Retinal pigment epithelial cell (primary cell): ENCODE measurements at places on chromosomes 7 and 10.

GRCh38 chr10:26368463-26368862 is 69.7 kb upstream of the APBB1IP start:
- DNase-seq = no peak

GRCh38 chr10:32379950-32380551 is 33.1 kb upstream of the EPC1 start:
- no peak for DNase-seq

DNA sequence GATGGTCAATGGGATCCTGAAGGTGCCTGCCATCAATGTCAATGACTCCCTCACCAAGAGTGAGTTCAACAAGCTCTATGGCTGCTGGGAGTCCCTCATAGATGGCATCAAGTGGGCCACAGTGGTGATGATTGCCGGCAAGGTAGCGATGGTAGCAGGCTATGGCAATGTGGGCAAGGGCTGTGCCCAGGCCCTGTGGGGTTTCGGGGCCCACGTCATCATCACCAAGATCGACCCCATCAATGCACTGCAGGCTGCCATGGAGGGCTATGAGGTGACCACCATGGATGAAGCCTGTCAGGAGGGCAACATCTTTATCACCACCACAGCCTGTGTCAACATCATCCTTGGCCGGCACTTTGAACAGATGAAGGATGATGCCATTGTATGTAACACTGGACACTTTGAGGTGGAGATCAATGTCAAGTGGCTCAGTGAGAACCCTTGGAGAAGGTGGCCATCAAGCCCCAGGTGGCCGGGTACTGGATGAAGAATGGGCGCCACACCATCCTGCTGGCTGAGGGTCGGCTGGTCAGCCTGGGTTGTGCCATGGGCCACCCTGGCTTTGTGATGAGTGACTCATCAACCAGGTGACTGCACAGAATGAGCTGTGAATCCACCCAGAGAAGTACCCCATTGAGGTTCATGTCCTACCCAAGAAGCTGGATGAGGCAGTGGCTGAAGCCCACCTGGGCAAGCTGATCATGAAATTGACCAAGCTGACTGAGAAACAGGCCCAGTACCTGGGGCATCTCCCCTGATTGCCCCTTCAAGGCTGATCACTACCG is 63.0 kb upstream of the ANTXRL start:
- no peak for DNase-seq

DNA sequence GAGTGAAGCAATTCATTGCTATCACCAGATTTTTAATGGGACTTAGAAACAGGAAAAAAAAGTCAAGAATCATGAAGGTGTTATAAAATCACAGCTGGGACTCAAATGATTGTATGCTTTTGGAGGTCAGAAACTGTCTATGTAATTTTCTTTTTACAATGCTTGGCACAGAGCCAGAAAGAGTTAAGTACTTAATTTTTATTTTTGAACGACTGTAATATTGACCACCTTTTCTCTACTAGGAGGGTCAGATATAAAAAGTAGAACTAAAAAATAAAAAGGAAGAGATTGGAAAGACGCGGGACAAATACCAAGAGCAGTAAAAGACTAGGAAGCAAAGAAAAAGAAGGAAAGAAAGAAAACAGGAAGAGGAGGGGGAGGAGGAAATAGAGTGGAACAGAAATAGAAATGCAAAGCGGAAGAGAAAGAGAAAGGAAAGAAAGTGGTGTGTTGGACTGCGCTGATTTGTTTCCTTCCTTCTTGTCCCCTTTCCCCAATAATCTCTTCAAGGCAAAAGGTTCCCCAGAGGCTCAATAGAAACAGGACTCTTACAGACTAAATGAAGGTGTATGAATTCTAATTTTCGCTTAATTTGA is 23.2 kb upstream of the C1GALT1 start:
- DNase-seq = no peak

DNA sequence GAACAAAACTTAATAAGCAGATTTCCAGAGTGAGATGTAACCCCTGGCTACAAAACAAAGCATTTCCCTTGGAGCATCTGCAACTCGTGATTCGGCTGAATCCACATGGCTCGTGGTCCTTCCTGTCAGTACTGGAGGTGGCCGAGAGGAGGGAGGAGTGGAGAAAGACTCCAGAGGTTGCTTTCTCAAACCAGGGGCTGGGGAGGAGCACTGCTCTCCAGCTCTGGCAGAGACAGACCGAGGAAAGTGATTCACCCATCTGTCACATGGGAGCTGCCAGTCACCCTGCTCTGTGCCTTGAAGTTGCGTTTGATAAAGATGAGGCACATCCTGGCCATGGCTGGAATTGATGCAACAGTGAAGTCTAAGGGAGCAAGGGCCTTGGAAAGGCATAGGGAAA is 72.7 kb downstream of the COL13A1 start:
- no peak for DNase-seq

DNA sequence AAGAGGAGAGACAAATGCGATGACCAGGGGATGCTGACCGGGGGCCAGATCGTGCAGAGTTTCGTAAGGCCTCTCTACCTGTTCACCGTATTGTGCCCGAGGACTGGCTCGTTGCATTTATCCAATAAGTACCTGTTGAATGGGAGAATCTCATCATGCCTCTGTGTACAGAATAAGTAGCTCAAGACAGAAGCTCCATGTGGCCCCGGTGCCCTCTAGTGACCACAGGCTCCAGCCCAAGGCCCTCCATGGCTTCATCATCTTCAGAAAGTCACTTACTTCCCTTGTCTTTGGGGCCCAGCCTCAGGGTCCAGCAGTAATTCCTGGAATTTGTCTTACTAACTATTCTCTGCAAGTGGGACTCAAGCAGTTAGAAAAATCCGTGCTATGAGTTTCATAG is 151.0 kb downstream of the CHN2 start:
- no peak for DNase-seq

DNA sequence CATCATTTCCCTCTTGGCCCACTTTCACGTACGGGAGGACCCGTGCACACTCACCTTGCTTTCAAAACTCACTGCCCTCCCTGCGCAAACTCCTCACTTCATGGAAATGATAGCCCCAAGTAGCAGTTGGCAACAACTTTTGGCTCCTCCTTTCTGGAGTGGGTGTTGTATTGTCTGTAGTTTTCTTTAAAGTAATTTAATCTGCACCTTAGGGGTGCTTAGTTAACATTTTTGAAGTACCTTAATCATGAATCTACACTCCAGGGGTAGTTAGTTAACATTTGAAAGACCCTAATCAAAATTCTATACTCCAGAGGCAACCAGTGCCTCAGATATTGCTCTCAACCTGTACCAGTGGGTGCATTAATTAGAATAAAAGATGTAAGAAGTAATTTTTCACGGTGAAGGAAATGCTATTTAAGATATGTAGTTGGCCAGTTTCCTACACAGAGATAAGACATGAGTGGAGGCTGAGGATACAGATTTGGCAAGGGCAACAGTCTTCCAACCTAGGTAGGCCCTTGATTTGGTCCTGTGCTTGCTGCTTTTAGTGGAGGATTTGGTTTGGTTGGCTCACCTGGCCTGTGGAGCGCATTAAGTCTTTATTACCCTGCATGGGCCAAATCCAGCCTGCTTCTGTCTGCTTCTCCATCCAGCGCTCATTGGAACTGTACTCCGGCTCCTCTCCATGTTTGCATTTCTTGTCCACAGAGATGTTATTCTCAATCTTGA is 93.0 kb downstream of the EXOC4 start:
- no peak for DNase-seq

GRCh38 chr7:96915029-96915428 is 90.3 kb upstream of the DLX6 start:
- peak; percentile 2 for DNase-seq

GRCh38 chr7:91043924-91044645 is 220.1 kb upstream of the FZD1 start:
- no peak for DNase-seq

DNA sequence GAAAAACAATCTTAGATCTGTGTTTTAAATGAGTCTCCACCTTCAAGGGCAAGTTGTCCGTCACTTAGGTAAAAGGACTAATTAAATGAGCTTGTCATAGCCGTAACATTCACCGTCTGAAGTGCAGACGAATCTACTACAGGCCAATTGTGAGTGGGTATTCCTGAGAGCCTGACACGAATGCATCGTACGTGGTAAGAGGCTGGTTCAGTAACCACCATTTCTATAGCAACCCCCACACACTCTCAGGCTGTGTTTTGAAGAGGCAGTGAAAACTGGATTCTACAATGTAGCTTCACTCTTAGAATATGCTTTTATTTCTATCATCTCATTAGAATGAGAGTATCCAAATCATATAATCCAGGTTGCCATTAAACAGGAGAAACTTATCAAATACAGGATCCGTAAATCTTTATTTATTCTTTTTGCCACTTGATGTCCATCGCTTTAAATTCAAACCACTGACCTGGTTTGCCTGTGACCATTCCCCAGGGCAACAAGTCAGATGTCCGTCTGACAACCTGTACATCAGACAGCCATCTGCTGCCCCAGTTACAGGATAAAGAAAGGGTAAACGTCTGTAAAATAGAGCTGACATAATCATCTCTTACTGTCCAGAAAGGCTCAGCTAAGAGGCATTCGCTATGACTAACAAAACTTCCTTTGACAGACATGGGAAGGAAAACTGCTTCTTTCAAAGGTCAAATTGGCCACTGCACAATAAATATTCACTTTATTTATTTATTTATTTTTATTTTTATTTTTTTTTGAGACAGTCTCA is 70.3 kb upstream of the NMT2 start:
- DNase-seq = no peak

DNA sequence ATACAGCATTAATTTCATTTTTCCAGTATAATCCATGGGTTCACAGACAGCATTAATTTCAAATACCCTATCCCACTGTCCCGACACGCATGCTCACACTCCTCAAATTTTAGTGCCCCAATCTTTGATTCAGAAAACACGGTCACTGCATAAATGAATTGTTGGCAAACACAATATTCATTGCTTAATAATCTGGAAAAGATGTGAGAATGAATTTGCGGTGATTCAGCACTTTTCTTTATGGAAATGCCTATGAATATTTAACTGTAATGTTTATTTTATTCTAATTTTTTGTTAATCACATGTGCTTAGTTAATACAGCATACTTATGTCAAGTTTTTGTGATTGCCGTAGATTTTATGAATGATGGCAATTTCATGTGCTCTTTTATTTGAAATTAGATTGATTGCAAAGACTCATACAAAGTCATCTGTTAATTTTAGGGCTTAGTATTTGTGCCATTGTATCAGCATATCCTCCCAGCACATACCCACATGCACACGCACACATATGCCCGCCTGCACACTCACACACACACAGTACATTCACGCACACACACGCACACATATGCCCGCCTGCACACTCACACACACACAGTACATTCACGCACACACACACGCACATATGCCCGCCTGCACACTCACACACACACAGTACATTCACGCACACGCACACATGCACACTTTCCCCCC is 35.1 kb downstream of the MACROH2A2 start:
- no peak for DNase-seq

GRCh38 chr10:69901628-69902505 is 100.2 kb downstream of the COL13A1 start:
- no peak for DNase-seq

DNA sequence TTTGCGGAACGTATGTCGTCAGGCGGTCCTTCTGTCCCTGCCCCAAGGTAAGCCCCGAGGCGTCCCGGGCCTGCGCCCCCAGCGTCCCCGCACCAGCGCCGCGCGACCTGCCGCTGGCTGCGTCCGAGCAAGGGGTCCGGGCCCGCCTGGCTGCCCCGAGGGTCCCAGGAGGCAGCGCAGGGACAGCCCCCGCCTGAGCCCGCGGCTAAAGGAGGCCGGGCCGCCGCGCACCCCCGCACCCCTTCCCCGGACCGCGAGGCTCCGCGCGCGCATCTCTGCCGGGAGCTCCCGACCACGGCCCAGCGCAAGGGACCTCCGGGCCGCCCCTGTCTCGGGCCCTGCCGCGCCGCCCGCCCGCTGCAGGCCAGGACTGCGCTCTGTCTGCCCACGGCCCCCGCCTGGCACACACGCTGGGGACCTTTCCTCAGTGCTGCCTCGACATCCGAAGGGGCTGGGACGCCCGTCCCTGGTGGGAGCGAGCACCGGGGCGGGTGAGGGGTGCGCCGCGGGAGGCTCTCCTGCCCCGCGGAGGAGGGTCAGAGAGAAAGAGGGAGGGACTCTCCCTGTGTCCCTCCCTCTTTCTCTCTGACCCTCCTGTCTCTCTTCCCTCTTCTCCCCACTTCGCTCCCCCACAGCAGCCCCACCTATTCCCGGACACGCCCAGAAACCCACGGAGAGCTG is 25.0 kb downstream of the SHH start:
- no peak for DNase-seq

- DNase-seq = no peak
These were observed 2.0 kb downstream of the SAMD9 start for GRCh38 chr7:93115796-93116195.

GRCh38 chr10:17134737-17135260 is 5.2 kb upstream of the CUBN start:
- peak; percentile 52 for DNase-seq
